Renal cortical epithelial cell (primary cell): ENCODE measurements at places on chromosomes 3 and 15. TPM values are rescaled to one million over a fixed set of nuclear protein-coding genes. Genes with fewer than 3 reads are reported as not detected.
A peak's percentile ranks its signal among the peaks of the same experiment; 100 is the strongest.

CKMT1B gene
- 0.10 and 1.9 TPM in 2 replicates for total RNA-seq

SPTSSB gene
- total RNA-seq: not detected in 2 replicates

DNA sequence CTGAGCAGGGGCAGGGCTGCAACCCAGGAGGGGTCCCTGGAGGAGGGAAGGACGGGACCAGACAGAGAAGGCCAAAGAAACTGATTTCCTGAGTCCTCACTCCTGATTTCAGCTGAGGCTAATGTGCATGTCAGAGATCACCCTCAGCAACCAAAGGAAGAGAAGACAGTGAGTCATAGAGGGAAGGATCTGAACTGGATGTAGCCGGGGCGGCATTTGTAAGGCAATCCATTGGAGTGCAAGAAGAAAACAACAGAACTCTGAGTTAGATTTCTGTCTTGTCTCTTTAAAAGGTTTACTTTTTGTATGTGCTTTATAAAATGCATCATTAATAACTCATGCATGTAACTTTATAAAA lies 105.3 kb upstream of the AGBL1 start:
- no peak for DNase-seq

CCDC9B gene
- 59.2 and 165 TPM in 2 replicates for total RNA-seq

GRCh38 chr15:59531066-59531675 lies 80.4 kb upstream of the GCNT3 start:
- no peak for DNase-seq

GRCh38 chr15:79060175-79060574 lies 30.4 kb downstream of the RASGRF1 start:
- no peak for DNase-seq

PRSS50 gene
- total RNA-seq: 0.17 TPM in 1 of 2 replicates, not detected in the other

SLC12A1 gene
- total RNA-seq: 0.17 and 14.1 TPM in 2 replicates

SLC22A14 gene
- total RNA-seq: 0.45 TPM in 1 of 2 replicates, not detected in the other

GRCh38 chr15:32636908-32637567 lies 4.5 kb upstream of the SCG5 start:
- no peak for DNase-seq

SHF gene
- 0.17 and 2.9 TPM in 2 replicates for total RNA-seq

GRCh38 chr3:46946416-46946815 lies 30.1 kb downstream of the CCDC12 start:
- DNase-seq: peak; percentile 56

DNA sequence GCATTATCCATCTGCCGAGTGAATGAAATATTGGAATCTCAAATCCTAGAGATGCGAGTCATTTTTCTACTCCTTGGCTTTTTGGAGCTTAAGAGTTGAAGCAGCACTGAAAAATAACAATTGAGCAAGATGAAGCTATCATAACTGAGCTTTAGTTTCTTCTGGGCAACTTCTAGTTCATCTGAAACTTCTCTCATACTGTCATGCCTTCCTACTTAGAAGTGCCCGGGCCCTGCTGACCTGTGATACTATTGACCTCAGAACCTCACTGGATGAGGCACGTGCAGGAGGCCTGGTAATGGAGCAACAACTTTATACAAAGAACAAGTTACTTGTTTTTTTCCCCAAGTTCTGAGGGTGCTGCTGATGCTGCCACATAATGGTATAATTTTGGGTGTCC lies 48.5 kb upstream of the P3H2 start:
- no peak for DNase-seq
